ENCODE measurements at places on chromosomes 7 and 10. TPM values are rescaled to one million over a fixed set of nuclear protein-coding genes. Genes with fewer than 3 reads are reported as not detected.

DNA sequence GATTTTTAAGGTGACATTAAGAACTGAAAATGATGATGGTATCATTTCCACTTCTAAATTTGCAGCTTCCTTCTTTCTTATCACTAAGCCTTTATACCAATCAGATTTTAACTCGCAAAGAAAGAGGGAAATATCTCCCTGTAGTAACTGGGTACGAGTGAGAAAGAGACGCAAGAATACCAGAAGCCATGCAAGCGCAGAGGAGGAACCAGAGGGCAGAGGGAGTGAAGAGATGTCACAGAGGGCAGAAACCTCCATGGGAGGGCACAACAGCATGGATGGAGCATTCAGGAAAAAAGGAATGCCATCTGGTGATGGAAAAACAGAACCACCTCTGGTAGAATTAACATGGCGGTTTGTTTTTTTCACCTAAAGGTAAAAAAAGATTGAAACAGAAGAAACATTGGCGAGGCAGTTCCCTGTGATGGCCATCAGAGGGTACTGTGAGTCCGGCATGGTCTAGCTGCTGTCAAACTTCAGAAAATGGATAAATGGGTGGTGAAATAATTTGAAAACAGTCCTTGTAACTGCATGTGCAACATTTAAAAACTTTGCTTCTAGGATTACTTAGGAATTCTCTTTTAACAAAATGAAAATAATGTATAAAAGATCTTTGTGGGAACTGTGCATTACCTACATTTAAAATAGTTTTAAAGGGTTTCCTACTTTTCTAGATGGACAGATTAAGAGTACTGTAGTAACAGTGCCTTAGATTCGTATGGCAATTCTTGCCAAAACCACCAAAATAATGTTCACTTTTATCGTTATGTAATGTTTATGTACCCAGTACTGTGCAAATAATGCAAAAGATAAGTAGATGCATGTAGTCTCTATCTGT lies 91.8 kb downstream of the ARHGAP12 start:
- DNase-seq = no peak

DNA sequence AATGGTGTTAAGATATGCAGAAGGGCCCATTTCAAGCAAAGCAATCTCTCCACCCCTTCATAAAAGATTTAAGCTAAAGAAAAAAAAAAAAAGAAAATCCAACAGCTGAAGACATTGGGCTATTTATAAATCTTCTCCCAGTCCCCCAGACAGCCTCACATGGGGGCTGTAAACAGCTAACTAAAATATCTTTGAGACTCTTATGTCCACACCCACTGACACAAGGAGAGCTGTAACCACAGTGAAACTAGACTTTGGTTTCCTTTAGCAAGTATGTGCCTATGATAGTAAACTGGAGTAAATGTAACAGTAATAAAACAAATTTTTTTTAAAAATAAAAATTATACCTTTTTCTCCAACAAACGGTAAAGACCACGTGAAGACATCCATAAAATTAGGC lies 28.6 kb downstream of the PPP3CB start:
- DNase-seq = no peak

- DNase-seq = peak; percentile 42
Measured at GRCh38 chr7:105003275-105003674, 10.7 kb upstream of the KMT2E start.

GRCh38 chr10:59864141-59864962 lies 42.0 kb downstream of the CCDC6 start:
- DNase-seq = no peak

DNA sequence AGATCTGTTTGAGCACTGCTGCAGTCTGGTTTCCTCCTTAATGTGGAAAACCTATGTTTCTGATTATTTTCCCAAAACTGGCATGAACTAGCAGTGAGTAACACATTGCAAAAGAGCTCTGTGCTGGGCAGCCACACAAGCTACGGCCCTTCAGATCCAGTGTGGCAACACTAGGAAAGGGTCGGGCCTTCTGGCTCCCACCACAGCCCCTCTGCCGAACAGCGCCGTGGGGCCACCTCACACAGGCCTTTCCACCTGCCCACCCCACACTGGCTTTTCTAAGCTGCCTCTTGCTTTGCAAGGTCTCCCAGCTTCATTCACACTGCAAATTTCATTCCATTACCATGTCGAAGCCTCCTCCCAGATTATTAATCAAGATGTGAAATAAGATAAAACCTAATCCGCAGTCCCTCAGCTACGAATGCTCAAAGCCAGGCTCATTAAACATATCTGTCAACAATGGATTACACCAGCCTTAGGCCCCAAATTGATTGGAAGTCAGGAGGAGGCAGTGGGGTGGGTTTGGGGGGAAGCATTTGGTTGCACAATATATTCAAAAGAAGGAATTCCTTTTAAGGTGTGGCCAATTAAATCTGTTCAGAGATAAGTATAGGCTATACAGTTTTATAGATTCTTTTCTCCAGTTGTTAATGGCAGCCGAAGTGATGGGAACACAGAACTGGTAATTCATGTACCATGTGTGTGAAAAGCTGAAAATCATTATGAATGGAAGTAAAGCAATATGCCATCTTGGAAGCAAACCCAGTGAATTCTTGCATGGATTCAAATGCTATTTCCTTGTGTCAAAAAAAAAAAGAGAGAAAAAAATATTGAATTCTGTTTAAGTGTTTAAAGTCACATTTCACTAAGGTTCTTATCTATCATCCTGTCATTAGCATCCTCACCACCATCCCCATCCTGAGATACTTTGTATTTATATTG lies 223.7 kb downstream of the MTERF1 start:
- DNase-seq = no peak

- DNase-seq = no peak
Measured at GRCh38 chr7:32223071-32223650, 153.0 kb upstream of the PDE1C start.

DNA sequence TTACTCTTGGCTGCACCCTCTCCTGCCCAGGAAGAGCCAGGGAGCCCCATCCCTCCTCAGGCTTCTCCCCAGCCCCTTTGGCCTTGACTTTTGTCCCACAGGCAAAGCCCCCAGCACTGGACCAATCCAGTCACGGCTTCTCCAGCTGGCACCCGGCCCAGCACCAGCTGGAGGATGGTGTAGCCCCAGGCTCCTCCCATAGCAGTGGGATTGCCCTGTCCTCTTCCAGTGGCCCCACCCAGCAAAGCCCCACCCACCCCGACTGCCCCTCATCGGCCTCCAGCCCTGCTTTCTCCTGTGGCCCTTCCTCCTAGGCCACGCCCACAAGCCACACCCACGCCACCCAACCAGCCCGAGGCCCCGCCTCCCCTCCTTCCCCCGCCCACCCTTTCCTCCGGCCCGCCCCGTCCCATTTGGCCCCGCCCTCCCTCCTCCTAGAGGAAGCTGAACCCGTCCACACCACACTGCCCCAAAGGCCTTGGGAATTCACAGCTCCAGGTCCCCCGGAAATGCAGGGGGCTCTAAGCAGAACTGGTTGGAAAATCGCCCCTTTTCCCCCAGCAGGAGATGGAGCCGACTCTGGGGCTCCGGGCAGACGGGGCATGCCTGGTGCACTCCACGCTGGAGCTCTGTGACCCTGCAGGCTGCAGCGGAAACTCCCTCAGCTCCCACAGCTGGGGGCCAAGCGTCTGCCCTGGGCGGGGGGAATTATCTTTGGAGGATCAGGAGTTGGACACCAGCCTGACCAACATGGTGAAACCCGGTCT lies 25.2 kb downstream of the GET4 start:
- DNase-seq = peak; percentile 38

DNA sequence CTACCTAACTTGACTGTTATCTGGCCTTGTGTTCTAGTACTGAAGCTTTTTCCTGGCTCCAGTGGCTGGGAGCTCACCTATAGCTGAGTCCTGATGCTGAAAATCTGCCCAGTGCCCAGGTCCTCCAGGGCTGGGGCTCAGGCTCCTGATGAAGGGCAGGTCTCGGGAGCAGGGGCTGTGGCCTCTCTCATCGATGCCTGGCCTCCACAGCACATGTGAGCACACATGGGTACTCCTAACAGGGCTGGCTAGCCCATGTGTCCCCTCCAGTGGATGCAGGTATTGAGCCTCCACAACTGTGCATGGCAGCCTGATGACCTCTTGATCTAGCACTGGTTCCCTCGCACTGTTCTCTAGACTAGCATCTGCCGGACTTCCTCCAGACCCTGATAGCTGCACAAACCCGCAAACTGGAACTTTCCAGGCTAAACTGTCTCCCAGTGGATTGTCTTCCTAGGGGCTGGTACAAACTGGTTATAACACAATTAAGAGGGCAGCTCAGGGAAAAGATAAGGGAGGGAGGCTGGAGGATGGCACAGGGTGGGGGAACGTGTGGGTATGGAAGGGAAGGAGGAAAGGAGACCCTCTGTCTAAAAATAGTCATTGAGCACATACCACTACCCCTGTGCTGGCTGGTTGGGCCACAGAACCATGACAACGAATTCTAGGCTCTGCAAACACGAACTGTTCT lies 35.1 kb downstream of the PLAC9 start:
- no peak for DNase-seq

- DNase-seq = no peak
Measured at GRCh38 chr10:68231817-68232251, at the start of gene ATOH7. Gene ATOH7 (minus strand): TSS chr10:68232113. CDS start chr10:68231677, 436 bp downstream.

DNA sequence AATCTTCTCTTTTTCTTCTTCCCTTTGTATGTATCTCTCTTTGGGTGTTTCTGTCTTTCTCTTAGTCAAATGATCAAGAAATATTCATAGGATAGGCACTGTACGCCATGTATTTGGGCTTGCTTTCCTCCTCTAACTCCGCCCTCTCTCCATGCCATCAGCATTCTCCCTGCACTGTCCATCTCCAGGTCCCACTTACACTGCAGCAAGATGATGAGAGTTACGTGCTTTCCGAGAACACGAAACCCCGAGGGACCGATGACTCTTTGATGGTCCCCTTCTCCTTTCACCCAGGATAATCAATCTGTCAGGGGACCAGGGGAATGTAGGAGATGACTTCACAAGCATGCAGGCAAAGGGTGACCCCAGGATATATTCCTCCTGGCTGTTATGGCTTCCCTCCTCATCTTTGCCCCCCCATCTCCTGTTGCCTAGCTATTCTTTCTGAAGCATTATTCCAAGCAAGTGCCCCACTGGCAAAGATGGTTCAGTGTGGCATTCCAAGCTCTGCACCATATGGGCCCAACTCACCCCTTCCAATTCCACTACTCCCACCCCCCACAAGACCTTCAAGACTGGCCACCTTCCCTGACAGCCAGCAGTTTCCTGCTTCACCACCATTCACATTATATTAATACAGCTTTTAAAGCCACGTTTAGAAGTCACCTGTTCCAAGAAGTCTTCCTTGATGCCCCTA lies 40.0 kb downstream of the HIF1AN start:
- no peak for DNase-seq

- DNase-seq = no peak
Measured at GRCh38 chr7:57646219-57646900, 196.4 kb downstream of the ZNF716 start.

GRCh38 chr7:28358423-28358868 lies 53.9 kb upstream of the CREB5 start:
- peak; percentile 71 for DNase-seq

GRCh38 chr7:123075838-123076467 lies 80.5 kb upstream of the TAS2R16 start:
- no peak for DNase-seq

DNA sequence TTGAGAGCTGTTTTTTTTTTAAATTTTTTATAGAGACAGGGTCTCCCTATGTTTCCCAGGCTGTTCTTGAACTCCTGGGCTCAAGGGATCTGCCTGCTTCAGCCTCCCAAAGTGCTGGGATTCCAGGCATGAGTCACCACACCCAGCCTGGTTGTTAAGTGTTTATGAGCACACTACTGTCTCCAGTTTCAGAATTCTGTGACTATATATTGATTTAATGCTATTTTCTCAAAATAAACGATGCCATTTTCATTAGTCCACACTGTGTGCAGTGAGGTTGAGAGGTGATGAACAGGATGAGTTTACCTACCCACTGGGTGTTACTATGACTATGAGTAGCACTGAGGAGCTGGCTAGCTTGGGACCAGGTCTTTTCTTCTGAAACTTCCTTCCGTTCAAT lies 110.9 kb upstream of the FAM180A start:
- DNase-seq = no peak

GRCh38 chr7:155638366-155638765 lies 6.1 kb upstream of the RBM33 start:
- no peak for DNase-seq

- no peak for DNase-seq
Measured at GRCh38 chr10:99676426-99676825, 17.1 kb downstream of the ENTPD7 start.

- DNase-seq = peak; percentile 41
Measured at GRCh38 chr7:925601-926000, 28.9 kb downstream of the ADAP1 start.

DNA sequence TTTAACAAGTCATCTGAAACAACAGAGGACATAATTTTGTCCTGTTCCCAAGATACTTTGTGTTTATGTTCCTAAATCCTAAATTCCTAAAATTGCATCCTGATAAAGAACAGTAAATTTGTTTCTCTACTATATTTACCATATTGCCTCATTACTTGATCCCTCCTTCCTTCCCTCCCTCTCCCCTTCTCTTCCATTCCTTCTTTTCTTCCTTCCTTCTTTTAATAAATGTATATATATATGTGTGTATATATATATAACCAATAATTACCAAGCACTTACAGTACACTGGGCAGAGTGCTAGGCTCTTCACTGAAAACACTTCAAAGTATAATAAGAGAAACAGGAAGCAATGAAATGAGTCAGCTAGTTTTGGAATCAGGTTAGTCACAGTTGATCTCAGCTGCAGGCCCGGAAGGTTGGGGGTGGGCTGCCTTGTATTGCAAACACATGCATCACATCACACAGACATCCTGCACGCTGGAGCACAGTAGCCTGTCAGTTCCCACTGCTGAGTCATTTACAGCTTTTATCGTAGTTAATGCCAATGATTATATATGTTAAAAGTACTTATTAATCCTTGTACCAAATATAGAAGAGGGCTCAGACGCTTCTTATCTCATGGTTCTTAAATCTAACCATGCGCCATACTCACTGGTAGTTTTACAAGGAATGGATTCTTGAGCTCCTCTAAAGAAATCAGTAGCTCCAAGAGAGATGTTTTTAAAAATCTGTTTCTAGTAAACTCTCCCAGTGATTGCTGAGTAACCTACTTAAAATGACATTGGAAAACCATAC lies 551.7 kb downstream of the GRM8 start:
- peak; percentile 82 for DNase-seq

GRCh38 chr10:29495366-29495765 lies 139.4 kb downstream of the SVIL start:
- no peak for DNase-seq

DNA sequence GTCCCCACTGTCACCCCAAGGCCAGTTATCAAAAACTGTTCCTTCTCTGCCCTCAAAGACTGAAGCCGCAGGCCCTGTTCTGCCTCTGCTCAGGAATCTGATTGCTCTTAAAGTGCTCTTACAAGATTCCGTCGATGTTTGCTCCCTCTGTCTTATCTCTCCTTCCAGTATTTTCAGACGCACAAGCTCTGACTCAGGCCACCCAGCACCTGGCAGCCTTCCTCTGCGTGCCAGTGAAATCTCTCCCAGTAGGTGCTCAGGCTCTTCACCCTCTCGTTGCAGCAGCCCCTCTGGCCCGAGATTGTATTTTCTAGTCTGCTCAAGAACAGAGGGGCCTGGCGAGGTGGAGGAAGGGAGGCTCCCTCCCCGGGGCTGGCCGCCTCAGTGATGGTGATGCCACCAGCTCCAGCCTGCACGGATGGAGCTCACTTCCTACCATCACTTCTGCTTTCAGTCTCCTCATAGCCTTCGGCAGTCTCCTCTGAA lies 276.2 kb downstream of the USP6NL start:
- no peak for DNase-seq

The UCMA gene
- total RNA-seq = not detected

The PODXL gene
- 5.5 TPM for total RNA-seq

The FGL2 gene
- not detected for total RNA-seq

The HUS1 gene
- total RNA-seq = 46.6 TPM

The GATA3 gene
- not detected for total RNA-seq

The AP3M1 gene
- 38.8 TPM for total RNA-seq

The FGFR2 gene
- 1.1 TPM for total RNA-seq

The ITGA8 gene
- total RNA-seq = 8.7 TPM

The NKX2-3 gene
- total RNA-seq = not detected
